ENCODE measurements at places on chromosomes 11 and 22.

DNA sequence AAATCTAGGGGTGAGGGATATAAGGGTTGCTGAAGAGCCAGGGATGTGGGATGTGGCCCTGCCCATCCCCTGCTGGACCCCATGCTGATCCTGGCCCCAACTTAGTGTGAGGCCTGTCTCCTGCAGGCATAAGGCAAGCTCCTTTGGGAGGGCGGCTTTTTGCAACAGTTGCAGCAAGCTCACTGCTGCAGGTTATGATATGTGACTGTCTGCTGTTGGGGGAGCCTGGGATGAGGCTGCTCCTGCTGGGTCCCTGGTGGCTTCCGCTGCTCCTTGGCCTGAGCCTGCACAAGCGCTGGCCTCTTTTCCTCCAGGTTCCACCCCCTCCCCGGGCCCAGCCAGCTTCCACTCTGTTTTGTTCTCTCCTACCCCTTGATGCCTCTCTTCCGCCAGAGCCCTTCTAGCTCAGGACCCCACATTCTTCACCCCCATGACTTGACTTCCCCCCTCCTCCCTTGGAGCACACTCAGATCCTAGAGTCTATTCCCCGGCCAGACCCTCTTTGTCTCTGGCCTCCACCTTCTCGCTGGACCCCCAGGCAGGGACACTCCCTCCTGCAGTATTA lies 35.0 kb upstream of the SYT13 start:
- DNase-seq, result no peak

DNA sequence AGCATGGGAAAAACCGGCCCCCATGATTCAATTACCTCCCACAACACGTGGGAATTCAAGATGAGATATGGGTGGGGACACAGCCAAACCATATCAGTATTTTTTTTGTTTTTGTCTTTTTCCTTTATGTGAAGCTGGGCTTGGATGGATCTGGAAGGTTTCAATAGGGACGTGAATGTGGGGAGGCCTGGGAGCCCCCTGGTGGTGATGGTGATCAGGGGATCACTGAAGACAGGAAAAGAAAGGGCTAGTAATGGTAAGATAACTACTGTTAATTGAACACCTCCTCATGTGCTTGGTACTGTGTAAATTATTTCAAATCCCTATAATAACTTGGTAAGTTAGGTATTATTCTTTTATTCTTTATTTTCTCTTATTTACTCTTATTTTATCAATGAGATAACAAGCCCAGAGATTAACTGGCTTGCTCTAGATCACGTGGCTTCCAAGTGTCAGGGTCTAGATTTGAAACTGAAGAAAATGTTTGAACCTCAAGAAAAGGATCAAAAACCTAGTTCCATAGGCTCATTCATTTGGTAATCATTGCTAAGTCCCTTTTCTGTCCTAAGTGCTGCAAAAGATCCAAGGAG lies 364.2 kb downstream of the TENM4 start:
- peak; percentile 61 for DNase-seq

DNA sequence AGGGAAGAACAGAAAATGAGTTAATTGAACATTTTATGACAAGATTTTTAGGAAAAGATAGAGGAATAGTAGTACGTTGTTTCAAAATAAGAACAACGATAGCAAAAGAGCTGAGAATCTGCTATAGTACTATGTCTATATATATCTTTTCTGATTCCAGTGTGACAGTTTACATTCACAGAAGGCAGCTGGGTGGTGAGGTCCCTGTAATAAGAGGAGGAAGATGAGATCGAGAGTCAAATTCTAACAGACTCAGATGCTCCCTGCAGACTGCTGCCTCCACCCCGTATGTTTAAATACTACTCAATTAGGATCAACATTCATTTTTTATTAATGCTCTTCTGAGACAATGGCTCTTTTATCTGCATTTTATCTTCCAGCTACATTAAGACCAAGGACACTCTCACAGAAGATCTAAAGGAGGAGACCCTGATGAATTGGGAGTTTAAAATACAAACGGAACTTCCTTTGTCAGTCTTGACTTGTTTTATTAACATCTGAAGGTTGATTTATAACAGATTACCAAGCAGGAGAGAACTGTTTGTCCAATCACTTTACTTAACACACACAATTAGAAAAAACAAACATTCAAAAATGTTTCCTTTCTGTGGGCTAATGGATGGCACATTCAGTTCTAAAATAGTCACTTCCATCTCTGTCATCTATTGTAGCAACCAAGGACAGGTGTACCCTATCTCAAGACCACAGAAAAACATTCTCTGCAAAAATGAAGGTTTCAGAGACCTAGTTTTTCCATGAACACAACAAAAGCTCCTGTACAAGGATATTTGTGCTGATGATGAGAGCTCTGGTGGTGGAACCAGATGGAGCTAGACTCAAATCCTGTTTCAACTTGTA lies 240.2 kb downstream of the CADM1 start:
- DNase-seq, result peak; percentile 84

DNA sequence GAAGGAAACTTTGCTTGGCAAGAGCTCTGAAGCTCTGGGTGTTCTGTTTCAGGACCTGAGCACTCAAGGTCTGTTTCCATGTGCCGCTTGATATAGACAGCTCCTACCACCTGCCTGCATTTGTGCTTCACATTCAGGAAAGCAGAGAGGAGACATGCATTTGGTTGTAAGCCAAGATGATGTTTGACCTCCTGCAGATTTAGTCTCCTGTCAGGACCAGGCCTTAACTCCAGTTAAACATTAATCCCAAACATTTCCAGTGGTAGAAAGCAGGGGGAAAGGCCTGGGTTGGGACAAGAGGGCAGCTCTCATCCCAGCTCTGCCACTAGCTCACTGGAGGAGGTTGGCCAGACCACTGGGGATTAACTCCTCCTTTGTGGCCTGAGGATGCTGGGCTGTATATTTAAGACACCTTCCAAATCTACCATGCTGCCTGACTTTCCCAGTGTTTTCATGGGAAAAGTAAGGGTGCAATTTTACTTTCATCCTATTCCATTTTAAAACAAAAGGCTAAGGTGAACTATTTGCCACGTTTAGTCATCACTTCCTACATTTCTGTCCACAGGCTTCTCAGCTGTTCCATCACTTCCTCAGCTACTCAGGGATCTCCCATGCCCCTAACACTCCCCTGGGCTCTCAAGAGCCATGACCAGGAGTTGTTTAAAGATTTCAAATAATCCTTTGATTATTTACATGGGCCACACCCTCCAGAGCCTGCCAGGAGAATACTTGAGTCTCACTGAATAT lies 80.9 kb downstream of the INSC start:
- DNase-seq, result no peak

GRCh38 chr11:72574548-72575460 lies 99.4 kb downstream of the PDE2A start:
- DNase-seq, result no peak

GRCh38 chr11:63866211-63866610 lies 27.3 kb downstream of the MARK2 start:
- DNase-seq, result peak; percentile 25

DNA sequence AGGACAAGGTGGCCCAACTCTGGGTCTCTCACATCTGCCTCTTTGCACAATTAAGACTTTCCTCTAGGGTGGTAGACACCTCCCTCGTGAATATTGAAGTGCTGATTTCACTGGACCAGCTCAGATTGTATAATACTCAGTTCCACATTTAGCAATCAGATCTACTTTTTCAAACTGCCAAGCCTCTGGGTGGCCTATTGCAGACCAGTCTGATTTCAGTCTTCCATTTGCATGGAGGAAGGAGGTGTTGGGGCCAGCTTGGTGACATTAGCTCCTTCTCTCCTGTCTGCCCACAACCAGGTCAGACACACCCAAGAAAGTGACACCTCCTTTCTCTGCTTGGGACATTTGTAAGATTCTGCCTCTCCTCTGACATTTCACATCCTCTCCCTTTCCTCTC lies 78.2 kb downstream of the PPFIBP2 start:
- DNase-seq, result no peak

DNA sequence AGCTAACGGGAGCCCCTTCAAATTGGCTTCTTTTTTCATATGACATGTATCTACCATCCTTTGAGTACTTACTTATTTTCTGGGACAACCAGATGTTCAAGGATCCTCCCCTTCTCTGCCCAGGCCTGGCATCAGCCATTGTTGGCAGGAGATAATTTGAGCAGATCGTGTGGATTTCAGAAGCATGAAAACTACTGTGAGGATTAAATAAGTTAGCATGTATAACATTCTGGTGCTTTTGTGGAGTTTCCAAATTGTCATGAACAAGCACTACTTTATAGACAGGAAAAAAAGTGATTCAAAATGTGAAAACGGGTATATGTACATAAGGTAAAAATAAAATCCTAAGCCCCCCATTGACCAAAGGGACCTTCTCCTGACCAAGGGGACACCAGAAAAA lies 2.1 kb upstream of the NADSYN1 start:
- DNase-seq, result no peak

GRCh38 chr11:36736103-36736502 lies 138.1 kb upstream of the RAG2 start:
- no peak for DNase-seq

DNA sequence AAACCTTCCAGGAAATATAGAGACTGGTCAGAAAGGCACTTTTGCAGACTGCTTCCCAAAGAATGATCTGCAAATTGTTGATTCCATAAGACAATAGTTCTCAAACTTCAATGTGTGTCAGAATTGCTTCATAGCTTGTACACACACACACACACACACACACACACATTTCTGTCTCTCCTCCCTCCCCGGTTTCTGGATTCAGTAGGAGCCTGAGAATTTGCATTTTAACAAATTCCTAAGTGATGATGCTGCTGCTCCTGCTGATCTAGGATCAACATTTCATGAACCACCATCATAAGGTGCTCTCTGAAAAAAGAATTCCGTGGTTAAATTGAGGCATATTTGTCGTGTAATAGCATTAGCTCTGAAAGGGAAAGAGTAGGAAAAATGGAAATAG lies 35.3 kb upstream of the FZD4 start:
- DNase-seq, result no peak

DNA sequence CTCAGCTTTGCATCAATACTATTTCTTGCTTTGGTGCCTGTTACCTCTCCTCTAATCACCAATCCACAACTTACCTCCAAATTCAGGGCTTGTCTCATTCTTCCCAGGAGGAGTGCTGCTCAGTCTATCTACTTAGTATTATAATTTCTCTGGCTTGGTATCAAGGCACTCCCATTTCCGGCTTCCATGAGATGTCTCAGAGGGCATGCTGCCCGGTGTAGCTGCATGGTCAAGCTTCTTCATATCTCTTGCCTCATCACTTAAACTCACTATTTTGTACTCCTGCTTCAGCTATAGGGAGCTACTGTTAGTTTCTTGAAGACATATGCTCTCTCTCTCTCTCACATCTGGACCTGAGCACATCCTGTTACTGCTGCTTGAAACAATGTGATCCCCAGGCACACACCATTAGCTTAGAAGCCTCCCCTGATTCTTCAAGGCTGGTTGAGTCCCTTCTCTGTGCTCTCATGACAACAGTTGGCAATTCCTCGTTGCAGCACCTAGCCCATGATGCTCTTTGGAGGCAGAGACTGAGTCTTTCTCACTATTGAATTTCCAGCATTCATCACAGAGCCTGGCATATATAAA lies 182.8 kb upstream of the SYN3 start:
- DNase-seq, result no peak

GRCh38 chr11:25988178-25988577 lies 343.8 kb upstream of the ANO3 start:
- DNase-seq, result no peak

GRCh38 chr22:44698531-44699421 lies 3.2 kb upstream of the PRR5 start:
- no peak for DNase-seq

GRCh38 chr11:19441288-19441687 lies 200.5 kb upstream of the E2F8 start:
- no peak for DNase-seq

GRCh38 chr11:93407777-93408401 lies 77.3 kb downstream of the DEUP1 start:
- no peak for DNase-seq

- DNase-seq, result no peak
These were observed 350.9 kb upstream of the SYN3 start for GRCh38 chr22:33409079-33409478.

DNA sequence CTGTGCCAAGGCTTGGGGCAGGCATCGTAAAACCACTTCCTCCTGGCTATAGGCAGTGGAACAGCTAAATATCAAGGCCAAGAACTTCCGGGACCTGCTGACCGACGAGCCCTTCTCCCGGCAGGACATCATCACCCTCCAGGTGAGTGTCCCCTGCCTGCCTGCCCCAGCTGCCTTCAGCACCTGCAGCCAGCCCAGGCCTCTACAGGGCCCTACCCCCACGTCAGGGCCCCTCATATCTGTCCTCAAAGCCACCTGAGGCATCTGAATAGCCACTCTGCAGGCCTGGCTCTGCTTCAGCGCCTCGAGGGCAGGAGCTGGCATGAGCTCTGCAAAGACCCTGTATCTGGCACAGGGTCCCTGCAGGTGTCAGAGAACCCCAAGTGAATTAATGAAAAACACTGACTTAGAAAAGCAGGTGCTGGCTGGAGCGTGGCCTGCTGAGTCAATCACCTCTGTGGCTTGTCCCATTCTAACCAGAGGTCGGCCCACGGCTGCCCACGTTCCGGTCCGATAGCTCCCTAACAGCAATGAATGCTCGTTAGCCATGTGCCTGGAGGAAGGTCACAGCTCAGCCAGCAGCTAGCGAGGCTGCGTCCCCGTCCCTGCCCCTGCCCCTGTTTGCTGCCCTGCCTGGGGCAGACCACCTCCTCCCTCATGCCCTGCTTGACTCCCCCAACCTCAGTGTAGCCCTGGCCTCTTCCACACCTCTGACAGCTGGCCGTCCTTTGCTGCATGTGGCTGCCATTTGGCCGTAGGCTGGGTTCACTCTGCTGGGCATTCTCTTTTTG lies 16.8 kb downstream of the PPIL2 start:
- DNase-seq, result peak; percentile 1

DNA sequence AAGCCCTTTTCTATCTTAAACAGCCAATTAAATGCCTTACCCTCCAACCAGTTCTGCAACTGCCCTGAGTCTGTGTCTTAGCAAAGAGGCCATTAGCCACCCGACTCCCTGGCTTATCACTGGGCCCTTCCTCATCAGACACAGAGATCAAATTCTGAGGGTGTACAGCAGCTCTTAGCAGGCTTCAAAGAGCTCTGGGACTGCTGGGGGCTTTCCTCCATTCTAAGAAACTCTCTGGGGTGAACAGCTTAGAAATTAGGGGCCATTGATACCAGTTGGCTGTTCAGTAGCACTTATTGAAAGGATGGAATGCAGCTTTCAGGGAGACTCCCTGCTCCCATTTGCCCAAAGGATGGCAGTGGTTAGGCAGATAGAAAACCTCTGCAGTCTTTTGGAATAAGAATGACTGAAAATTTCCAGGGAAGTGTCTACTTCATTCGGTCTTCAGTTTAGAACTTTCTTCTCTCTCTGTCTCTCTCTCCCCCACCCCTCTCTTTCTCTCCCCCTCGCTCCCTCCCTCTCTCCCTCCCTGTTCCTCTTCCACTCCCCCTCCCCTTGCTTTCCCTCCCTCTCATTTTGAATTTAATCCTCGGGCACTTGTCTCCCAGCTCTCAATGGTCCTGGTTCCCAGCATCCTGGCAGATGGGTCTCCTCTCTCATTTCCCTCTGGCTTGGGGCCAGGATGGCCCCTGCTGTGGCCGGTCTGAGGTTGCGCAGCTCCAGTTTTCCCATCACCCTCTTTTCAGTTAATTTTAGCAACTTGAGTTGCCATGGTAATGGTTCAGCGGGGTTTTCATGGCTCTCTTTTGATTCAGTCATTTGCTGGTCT lies 76.4 kb downstream of the COMMD9 start:
- DNase-seq, result no peak

- DNase-seq, result peak; percentile 22
These were observed at the start of gene ARHGAP8 for GRCh38 chr22:44752285-44753188. ARHGAP8 (plus strand) TSS chr22:44752575; CDS start chr22:44786528, 33,953 bp downstream.
